Glomerular endothelial cell (primary cell): ENCODE measurements at places on chromosomes 13 and 19. TPM values are rescaled to one million over a fixed set of nuclear protein-coding genes. Genes with fewer than 3 reads are reported as not detected.

DNA sequence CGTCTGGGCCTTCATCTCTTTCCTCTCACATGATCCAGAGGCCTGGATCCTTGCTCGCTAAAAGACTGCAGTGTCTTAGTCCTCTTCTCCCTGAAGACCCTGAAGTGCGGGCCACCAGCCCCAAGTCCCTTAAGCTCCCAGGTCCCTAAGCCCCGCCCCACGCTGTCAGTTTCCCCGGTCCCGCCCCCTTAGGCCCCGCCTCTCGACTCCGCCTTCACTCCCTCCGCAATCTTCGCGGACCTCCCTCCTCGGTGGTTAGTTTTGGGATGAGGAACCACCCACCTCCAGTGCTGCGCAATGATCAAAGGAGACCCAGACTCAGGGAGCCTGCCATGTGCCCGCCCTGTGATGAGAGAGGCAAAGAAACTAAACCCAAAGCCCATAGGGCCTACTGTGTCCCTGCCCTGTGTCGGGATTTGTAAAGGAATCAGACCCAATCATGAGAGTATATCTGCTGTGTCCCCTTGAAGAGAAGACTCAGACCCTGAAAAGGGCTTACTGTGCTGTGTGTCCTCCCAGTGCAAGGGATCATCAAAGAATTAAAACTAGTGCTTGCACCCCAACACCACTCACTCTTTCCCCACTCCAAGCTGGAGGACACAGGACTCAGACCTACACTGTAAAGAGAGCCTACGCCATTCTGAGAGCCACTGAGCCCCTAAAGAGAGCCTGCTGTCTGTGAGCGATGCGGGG lies 3.0 kb upstream of the COX6B1 start:
- no peak for DNase-seq

DNA sequence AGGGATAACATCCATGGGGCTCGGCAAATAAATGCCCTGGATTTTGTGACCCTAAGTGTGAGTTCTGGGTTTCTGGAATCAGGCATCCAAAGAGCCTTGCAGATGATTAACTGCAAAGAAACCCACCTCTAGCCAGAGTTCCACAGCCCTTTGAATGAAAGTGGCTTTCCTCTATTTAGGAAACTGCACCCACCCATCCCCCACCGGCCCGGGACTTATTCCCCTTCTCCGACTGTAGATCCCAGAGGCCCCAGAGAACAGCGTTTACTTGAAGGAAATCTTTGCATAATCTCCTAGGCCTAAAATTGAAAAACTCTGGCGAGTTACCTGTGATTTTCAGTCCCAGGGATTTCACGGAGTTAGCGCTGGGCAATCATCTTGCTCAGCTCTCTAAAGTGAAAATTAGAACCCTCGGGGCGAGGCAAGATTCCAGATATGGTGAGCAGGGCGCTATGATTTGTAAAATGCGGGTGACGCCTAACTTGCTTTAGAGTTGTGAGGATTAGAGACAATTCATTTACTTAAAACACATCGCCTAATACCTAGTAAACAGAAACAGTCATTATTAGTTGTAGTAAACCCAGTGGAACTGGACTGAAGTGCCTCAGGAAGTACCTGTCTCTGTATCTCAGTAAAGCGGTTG lies 9.4 kb downstream of the URAD start:
- DNase-seq: no peak

Gene KRTDAP
- not detected in 2 replicates for total RNA-seq

Gene CLDN10
- not detected in 2 replicates for total RNA-seq

DNA sequence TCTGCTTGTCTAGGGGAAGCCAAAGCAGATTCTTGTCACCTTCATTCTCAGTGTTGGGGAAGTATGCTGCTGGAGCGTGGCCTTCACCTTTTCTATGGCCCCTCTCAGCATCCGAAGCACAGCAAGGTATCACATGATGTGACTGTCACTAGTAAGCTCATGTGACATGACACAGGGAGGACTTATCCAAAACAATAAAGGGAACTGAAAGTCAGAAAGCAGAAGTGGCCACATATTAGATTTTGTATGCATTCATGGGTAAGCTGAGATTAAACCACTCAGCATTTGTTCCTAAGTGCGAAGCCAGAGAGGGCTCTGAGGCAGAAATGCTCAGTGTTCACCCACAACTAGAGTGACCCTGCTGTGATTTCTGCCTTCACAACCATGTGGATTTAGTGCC lies 72.8 kb upstream of the PCDH8 start:
- no peak for DNase-seq

Gene PLIN5
- 0.41 TPM in 1 of 2 replicates, not detected in the other for total RNA-seq

Gene RFPL4A
- total RNA-seq: not detected in 2 replicates

- no peak for DNase-seq
These were observed 4.9 kb downstream of the ARHGEF7 start for GRCh38 chr13:111119966-111120365.

Gene USHBP1
- 31.3 and 40.0 TPM in 2 replicates for total RNA-seq

- peak; percentile 72 for DNase-seq
These were observed 38.0 kb upstream of the C13orf42 start for GRCh38 chr13:51148952-51149573.

GRCh38 chr19:8320564-8321066 lies 560 bp downstream of the NDUFA7 start:
- DNase-seq: no peak

Gene MAG
- 0.68 TPM in 1 of 2 replicates, not detected in the other for total RNA-seq

- DNase-seq: no peak
These were observed 984 bp downstream of the RPS11 start for GRCh38 chr19:49497047-49497788.

DNA sequence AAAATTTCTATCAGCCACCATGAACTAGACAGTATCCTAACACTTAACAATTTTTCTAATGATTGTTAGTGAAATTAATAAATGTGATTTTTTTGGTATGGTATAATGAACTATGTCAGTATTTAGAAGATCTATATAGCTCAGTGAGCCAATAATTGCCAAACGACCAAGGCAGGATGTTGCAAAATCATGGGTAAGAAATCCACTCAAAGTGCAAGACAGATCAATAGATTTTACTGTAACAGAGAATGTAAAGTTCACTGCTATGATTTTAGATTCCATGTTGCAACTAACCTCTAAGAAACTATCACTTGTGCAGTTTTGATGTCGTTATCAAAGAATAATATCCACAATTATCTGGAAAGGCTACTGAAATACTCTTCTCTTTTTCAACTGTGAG lies 44.0 kb upstream of the MYCBP2 start:
- no peak for DNase-seq

Gene COLGALT1
- 297 and 462 TPM in 2 replicates for total RNA-seq

DNA sequence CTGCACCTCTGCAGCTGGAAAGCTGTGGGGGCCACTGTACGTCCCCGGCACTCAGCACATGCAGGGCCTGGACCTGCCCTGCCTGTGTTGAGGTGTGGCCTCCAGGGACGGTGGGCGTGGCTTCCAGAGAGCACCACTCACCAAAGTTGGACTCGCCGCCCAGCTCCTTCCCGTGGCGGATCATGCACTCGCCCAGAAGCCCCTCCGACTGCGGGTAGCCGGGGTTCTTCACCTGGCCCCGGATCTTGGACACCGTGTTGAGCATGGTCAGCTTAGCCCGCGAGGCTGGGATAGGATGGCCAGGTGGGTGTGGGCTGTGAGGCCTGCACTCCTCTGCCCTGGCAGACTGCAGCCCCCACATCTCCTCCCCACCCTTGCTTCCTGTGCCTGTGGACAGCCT lies 22.0 kb downstream of the MPND start:
- no peak for DNase-seq

Gene SLC6A16
- 1.3 and 2.3 TPM in 2 replicates for total RNA-seq

GRCh38 chr13:105735281-105735680 lies 800.2 kb downstream of the EFNB2 start:
- DNase-seq: no peak

DNA sequence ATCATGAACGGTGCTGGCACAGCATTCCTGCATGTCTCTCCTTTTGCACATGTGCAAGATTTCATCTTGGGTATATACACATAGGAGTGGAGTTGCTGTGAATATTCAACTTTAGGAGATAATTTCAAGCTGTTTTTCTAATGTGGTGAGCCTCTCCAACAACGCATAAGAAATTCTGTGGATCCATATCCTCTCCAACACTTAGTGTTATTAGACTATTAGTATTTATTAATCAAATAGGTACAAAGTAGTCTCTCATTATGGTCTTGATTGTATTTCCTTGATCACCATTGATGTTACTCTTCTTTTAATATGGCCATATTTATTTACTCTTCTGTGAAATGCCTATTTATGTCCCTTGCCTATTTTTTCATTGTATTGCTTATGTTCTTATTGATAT lies 114.5 kb downstream of the URI1 start:
- DNase-seq: no peak

DNA sequence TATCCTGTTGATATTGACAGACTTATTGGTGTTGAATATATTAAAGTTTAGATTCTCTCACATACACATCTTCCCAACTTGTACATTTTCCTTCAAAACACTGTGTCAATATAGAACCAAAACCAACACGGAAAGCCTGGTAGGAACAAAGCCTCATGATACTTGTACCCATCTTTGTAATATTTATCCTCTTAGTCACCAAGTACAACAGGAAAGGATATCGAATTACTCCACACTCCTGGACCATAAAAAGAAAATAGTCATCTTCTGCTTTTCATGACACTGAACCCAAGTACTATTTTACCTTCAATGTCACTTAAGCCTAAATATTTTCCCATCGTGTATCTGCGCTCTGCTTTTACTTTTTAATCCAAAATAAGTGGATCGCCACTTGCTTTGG lies 702.9 kb upstream of the PCDH9 start:
- DNase-seq: no peak

- DNase-seq: no peak
These were observed 47.3 kb downstream of the BRCA2 start for GRCh38 chr13:32362574-32362973.

DNA sequence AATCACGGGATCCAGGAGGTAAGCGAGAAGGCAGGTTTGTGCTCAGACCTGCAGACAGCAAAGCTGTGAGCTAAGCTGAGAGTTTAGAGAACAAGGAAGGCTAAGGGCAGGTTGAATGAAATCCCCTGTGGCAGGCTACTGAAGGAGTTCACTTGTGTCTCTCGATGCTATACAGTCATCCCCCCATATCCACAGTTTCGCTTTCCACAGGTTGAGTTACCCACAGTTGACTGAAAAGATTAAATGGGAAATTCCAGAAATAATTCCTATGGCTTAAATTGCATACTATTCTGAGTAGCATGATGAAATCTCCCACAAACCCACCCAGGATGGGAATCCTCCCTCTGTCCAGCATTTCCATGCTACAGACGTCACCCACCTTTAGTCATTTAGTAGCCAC lies 49.6 kb downstream of the ABCC4 start:
- no peak for DNase-seq

DNA sequence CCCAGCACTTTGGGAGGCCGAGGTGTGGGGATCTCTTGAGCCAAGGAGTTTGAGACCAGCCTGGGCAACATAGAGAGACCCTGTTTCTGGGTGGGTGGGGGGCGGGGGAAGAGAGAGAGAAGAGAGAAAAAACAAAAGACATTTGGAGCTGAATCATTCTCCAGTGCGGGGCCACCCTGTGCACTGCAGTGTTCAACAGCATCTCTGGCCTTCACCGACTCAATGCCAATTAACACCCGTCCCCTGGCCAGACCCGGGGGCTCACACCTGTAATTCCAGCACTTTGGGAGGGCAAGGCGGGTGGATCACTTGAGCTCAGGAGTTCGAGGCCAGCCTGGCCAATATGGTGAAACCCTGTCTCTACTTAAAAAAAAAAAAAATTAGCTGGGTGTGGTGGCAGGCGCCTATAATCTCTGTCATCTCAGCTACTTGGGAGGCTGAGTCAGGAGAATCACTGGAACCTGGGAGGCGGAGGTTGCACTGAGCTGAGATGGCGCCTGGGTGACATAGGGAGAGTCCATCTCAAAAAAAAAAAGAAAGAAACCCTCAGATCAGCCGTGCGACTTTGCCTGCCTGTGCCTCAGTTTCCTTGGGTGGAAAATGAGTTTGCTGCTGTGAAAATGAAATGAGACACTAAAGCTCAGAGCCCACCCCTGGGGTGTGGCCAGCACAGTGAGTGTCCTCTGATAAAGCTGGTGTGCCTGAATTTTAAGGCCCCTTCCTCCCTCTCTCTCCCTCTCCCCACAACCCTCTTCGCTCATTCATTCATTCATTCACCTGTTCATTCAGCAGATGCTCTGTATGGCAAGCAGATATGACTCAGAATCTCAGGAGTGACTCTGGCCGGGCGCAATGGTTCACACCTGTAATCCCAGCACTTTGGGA lies 6.4 kb downstream of the KLF2 start:
- no peak for DNase-seq

DNA sequence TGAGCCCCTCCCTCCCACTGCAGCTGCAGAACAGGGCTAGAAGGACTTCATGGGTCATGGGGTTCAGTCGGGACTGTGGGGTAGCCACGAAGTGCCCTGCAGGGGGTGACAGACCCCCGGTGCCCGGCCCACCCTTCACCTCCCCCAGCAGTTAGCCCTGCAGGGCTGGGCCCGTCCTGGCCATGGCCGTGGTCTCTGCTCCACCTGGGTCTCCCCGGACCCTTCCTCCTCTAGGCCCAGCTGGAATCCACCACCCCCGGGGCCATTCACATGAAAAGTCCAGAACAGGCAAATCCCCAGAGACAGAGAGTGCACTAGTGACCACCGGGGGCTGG lies 17.3 kb downstream of the MKNK2 start:
- DNase-seq: no peak

Gene IRGC
- total RNA-seq: not detected in 2 replicates

GRCh38 chr19:3639479-3639878 lies 12.9 kb upstream of the CACTIN start:
- DNase-seq: no peak

DNA sequence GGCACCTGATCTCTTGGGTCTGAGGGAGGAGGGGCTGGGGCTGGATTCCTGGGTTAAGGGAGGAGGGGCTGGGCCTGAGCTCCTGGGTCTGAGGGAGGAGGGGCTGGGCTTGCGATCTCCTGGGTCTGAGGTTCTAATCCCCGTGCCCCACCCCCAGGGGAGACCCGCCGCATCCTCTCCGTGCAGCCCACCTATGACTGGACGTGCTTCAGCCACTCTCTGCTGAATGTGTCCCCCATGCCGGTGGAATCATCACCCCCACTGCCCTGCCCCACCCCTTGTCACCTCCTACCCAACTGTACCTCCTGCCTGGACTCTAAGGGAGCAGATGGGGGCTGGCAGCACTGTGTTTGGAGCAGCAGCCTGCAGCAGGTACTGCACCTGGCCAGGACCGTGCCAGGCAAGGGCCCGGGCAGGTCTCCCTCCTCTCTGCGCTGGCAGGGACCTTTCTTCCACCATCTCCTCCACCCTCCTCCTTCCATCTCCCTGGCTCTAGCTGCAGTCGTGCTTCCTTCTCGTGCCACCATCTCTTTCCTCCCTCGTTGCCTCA lies 27.1 kb downstream of the CNFN start:
- no peak for DNase-seq
